ENCODE measurements at places on chromosomes 12 and 14. TPM values are rescaled to one million over a fixed set of nuclear protein-coding genes. Genes with fewer than 3 reads are reported as not detected.

Gene USP44
- total RNA-seq = 0.07 TPM

Gene PPP4R4
- 0.50 TPM for total RNA-seq

Gene BEST3
- 1.5 TPM for total RNA-seq

Gene MYL2
- 0.39 TPM for total RNA-seq

Gene PPP1R36
- total RNA-seq = 0.29 TPM

Gene REM2
- 0.36 TPM for total RNA-seq

Gene BCL11B
- total RNA-seq = 0.38 TPM

Gene PTPN21
- 6.4 TPM for total RNA-seq

Gene KLRC4
- not detected for total RNA-seq

Gene B3GNT4
- total RNA-seq = 0.55 TPM

Measured in A549 treated with GW870086 at 1 μM for 4 hours (cell line).